ENCODE measurements at places on chromosomes 3 and 15.

DNA sequence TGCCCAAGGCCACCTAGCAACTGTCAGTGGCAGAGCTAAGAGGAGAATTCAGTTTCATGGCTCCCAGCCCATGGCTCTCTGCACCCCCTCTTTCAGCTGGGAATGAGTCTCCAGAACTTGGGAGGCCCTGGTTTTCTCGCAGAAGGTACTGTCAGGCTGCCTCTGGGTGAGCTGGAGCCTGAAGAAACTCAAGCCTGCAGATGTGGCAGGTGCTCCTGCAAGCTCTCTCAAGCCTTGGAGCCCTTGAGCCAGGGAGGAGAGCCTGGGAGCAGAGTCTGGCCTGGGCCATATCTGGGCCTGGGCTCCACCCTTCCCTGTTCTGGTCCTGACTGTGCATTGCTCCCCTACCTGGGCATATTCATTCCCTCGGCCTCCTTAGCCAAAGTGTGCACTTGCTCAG lies 74.4 kb upstream of the TLE3 start:
- no peak for DNase-seq

DNA sequence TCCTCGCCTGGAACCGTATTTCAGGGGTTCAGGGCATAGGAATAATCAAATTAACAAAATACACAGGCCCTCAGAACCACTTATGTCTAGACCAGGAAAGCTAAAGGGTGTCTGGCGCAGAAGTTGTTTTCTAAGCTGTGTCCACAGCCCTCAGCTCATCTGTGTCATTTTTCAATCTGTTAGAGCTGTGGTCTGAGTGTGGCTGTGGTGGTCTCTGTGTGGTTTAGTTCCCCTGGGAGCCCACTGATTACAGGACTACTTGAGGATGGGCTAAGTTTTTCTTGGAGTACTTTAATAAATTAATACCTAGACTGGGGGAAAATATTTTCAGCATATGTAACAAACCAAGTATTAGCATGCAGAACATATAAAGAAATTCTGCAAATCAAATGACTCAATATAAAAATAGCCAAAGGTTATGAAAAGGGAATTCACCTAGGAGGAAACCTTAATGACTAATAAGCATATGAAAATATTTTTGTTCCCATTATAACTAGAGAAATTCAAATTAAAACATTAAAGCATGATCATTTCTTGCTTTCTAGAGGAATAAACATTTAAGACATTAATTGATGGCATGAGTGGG lies 186.3 kb downstream of the SATB1 start:
- DNase-seq: peak; percentile 17

DNA sequence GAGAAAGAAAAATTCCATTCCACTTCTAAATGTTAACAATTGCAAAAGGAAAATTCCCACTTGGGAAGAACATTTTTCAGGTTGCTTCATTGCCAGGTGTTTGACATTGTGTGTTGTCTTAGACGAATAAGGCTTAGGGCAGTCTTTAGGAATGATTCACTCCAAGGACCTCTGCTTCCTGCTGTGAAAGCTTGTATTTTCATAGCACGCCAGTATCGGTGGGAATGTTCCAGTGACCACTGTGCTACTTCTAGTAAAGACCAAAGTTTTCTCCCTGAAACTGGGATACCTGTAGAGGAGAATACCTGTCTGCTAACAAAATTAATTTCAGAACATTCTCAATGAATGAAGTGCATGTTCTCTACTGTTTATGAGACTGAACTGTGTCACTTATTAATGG lies 64.1 kb downstream of the CDIN1 start:
- no peak for DNase-seq

GRCh38 chr15:25695875-25696760 lies 167.0 kb downstream of the ATP10A start:
- no peak for DNase-seq

DNA sequence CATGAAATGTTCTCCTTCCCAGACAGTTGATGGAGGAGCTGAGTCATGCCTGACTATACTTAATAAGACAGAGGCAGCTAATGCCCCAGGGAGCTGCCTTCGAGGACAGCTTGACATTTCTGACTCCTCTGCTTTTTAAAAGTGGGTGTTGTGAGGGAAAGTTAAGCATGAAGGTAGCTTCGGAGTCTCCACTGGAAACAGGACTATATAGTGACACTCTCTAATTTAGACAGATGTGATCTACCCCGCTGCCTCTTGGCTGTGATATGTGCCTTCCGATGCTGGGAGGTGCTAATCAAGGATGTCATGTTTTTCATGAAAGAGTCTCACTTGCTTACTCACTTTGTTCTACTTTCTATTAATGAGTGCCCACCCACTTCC lies 72.7 kb downstream of the IL1RAP start:
- DNase-seq: no peak

DNA sequence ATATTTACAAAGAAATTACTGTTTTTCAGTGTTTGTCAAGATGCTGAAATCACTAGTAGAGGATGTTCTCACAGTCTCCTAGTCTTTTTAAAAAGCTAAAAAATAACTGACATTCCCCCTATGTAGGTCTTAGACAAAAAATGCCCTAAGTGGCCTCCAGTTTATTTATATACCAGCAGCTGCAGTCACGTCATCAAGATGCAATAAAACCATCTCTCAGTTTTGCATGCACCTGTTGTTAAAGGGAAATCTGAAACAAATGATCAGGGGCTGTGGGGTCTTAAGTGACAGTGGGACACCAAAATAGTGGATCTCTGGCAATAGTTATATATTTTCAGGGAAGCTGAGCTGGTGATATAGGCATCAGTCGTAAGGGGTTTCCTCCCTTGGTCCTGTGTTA lies 146.5 kb upstream of the ARPP21 start:
- no peak for DNase-seq

GRCh38 chr15:81411969-81412633 lies 38.1 kb upstream of the TMC3 start:
- DNase-seq: peak; percentile 86

DNA sequence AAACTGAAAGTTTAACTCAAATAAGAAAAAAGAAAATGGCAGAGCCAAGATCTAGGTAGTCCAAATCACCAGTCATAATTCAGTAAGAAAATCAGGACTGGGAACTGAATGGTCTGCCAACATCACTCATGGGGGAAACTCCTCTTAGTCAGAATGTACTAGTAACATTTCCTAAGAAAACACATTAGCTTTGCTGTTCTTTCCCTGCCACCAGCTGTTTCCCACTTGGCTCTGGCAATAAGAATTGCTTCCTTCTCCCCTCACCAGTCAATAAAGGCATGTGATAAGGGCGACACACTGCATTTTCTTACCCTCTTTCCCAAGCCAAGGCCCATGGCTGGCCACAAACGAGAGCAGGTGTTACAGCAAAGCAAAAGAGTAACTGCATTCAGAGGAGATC lies 46.1 kb downstream of the PIK3R4 start:
- no peak for DNase-seq

- DNase-seq: no peak
Observed at GRCh38 chr3:126557415-126557745, 1.4 kb downstream of the C3orf22 start.

GRCh38 chr15:93135997-93136397 lies 47.0 kb upstream of the RGMA start:
- DNase-seq: no peak

GRCh38 chr3:42050126-42050525 lies 41.0 kb upstream of the TRAK1 start:
- no peak for DNase-seq

- DNase-seq: peak; percentile 20
Observed at GRCh38 chr15:92044203-92044909, 190.8 kb downstream of the SLCO3A1 start.

- DNase-seq: no peak
Observed at GRCh38 chr15:67753891-67754290, 71.4 kb upstream of the SKOR1 start.

DNA sequence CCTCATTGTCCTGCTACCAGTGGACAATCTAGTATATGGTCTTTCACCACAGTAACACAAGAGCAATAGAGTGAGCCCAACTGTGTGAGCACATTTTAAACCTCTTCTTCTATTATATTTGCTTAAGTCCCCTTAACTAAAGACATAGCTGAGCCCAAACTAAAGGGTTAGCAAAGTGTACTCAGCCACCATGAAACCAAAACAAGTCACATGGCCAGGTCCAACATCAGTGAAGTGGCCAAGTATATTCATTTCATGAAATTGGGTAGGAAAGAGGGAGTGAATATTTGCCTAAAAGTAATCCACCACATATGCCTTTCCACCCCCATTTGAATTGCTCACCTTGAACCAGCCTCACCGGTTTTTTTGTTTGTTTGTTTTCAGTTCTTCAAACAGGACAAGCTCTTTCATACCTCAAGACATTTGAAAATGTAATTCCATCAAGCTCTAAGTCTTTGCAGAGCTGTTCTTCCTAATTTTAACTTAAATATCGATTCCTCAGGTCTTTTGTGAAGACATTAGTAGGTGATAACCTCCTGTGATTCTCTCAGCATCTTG lies 327.0 kb upstream of the SEMA6D start:
- no peak for DNase-seq
